ENCODE measurements at places on chromosomes 4 and X. TPM values are rescaled to one million over a fixed set of nuclear protein-coding genes. Genes with fewer than 3 reads are reported as not detected.

DNA sequence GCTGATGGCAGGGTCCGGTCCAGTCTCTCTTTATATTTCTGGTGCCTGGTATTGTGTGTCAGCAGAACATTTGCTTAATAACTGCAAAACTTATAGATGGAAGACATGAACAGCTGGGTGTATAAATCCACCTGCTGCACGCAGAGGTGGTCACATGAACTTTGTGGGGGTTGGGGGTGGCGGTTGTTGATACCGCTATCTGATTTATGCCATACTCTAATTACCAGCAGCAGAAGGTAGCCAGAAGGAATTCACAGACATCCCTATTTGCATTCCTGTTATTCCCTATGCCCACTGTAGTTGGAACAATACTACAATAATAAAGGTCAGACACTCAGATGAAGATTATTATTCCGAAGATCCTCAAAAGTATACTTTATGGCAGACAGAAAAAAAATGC, 121.6 kb upstream of the PUDP start:
- no peak for DNase-seq

GRCh38 chr4:181121733-181122132, 1121.5 kb upstream of the TENM3 start:
- DNase-seq: no peak

GRCh38 chr4:182533964-182534363, 290.8 kb downstream of the TENM3 start:
- no peak for DNase-seq

The WAS gene
- total RNA-seq: 3.2 TPM

The LRAT gene
- 0.32 TPM for total RNA-seq

The GAB3 gene
- 4.0 TPM for total RNA-seq

Measured in transverse colon (tissue), 4 donors.